Stomach (tissue), 19 donors: ENCODE measurements at places on chromosomes 1 and 21. TPM values are rescaled to one million over a fixed set of nuclear protein-coding genes. Genes with fewer than 3 reads are reported as not detected.

- DNase-seq, result no peak
Measured at GRCh38 chr21:31518580-31518979, 140.9 kb upstream of the SOD1 start.

GRCh38 chr1:173409613-173410012 is 67.5 kb upstream of the PRDX6 start:
- peak; percentile 40 for DNase-seq

DNA sequence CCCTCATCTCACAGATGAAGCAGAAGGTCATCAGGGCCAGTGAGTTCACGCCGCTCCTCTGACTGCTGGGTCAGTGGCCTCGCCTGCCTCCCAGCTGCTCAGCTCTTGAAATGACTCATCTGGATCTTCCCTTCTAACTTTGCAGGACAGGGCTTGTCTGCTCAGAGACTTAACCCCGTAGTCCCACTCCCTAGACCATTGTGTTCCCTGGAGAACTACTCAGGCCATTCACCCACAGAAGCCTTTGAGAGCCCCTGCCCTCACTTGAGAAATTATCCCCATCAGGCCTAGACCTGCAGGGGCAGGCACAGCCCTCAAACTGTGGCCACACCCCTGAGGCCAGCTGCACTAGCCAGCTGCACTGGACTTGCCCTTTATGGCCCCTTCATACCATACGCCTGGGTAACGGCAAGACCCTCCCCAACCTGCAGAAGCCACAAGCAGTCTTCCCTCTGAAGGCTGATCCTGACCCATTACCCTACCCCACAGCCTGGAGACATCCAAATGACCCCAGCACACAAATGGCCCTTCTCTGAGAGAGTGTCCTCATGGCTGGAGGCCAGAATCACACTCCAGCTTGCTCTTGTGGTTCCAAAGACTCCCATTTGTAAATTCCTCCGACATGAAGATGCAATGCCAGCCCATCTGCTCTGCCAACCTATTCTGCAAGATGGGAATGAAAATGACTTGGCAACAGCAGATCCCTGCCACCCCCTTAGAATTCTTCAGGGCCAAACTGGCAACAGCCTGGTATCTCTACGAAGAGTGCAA is 33.2 kb downstream of the RCSD1 start:
- peak; percentile 31 for DNase-seq

DNA sequence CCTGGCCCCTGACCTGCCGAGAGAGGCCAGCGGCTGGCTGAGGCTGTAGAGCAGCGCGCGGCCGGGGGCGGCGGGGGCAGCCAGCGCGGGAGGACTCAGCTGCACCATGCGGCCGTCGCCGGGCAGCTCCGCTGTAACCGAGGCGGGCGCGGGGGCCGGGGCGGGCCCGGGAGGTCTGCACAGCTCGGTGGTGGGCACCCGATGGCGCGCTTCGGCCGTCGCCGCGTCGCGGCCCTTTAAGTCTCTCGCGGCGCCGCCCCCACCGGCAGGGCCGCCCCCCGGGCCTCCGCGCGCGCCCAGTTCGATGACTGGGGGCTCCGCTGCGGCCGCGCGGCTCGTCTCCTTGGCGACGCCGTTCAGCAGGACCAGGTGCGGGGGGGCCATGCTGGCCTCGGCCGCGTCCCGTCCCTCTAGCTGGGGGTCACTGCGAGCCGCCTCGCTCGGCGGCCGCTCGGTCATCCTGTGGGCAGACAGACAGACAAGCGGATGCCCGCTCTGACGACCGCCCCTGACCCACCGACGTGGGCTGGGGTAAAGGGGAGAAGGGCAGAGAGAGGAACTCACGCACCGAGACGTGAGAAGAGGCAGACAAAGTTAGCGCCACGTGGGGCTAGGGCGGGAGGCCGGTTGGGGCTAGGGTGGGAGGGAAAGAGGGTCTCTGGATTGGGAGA is 6.5 kb downstream of the TAL1 start:
- DNase-seq, result peak; percentile 51

DNA sequence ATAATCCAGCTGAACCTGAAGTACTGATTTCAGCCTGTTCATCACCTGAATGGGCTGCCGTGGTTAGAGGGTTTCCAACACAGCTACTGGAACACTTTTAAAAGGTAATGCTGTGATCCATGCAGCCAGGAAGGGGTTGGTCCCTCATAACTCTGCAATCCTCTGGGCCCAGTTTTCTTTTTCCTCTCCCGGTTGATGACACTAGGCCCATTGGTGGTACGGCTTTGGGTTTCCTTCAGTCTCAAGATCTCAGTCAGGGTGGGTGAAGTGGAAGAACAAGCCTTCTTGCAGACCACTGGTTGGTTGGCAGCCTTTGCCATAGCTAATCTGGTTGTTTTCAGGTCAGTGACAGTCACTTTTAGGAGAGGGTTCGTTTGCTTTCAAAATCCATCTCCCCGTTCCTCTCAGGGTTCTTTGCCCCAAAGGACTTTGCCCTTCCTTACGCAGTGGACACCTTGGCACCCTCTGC is 502 bp upstream of the SLC35A3 start:
- no peak for DNase-seq

- no peak for DNase-seq
Measured at GRCh38 chr1:59040486-59040885, 256.4 kb upstream of the FGGY start.

DNA sequence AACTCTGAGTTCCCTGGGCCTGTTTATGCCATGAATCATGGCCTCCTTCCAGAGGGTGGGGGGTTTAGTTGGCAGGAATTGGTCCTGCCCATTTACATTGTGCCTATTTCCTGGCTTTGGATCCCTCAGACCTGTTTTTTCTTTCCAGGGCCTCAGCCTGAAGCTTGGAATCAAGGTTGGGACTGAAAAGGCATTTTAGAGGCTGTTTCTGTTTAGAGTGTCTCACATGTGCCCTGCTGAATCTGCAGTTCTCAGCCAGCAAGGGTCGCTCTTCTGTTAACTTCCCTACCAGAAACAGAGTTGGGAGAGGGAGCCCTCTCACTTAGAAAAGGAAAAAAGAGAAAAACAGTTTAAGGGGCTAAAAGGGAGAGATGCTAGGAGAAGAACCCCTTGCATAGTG is 191.1 kb downstream of the PTPRC start:
- no peak for DNase-seq

- DNase-seq, result no peak
Measured at GRCh38 chr1:39754906-39755504, 16.1 kb downstream of the OXCT2 start.

The HLX gene
- total RNA-seq, result 0.43 TPM

The MCOLN3 gene
- total RNA-seq, result 2.6 TPM
